ENCODE measurements at places on chromosomes 3 and 15.

DNA sequence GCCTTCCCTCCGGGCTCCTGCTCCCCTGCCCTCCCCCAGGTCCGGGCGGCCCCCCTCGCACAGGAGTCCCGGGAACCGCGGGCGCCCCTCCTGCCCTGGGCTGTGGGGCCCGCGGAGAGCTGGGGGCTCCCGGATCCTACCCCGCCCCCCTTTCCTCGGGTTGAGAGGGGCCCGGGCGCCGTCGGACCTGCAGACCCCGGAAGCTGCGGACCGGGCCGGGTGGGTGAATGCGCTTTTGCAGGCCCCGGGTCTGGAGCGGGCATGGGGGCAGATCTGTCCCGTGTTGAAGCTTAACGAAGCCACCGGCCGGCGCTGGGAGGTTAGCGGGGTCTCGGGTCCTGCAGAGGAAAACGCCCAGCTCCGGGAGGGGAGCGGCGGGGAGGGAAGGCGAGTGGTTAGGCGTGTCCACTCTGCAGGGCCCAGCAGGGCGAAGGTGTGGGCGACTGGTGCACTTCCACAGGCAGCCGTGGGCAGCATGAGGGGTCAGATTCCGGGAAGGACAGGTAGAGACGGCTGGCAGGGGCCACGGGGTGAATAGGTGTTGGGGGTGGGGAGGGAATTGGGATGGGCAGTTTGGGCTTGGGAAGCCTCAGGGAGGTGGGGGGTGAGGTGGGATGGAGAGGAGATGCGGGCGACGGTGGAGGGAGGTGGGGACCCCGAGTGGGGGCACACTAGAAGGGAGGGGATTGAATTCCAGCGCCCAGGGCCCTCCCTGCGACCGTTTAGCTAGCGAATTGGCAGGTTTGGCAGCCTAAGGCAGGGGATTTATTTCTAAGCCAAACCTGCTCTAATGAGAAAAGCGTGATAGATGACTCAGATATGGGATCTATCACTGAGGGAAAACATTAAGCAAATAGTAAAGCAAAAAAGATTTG lies 635 bp downstream of the CD276 start:
- DNase-seq = no peak

DNA sequence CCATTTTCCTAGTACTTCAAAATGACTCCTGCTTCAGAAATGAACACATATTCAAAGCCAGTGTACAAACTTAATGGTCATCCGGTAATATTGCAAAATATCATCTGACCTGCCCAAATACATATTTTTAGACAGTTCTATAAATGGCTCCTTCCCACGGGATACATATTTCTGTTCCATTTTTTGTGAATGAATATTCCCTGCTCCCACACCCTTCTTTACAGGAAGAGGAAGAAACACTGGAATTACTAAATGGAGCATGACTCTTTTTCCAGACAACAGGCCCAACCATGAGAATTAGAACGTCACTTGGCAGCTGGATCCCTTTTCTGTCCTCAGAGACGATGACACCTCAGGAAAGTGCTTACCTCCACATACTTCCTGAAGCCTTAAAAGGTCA lies 38.0 kb upstream of the CBLB start:
- no peak for DNase-seq

DNA sequence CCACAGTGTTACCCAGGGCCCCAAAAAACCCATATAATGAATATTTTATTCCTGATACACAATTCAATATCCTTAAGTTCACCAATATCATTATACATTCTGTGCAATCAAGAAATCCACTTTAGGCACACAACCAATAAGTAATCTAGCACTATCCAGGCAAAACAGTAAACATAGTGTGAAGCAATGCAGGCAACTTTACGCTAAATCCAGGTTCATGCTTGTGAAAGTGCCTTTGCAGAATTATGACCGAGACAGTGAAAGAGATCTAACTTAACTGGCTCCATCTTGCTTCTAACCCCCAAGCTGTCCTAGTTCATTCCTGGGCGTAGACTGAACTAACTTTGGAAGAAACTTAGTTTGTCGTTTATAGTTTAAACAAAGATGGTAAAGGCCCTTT lies 34.2 kb upstream of the INO80 start:
- DNase-seq = no peak

DNA sequence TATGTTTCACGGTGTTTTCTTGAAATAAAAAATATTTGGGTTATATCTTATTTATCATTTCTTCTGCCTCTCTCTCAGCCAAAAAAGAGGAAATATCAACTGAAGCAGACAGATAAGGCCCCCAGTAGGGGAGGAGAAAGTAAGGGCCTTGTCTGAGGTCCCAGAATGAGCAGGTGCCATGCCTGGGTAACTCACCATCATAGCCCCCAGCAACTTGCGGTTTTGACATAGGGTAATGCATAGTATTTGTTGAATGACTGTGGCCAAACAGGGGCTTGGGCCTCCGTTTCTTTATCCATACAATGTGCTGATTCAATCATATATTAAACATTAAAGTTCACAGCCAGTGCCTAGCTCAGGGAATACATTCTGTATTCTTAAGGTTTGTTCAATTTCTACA lies 119.6 kb downstream of the ABI3BP start:
- DNase-seq = no peak

All from GM12864 (cell line).